Pancreas (tissue), 10 donors: ENCODE measurements at places on chromosomes 7 and 10. TPM values are rescaled to one million over a fixed set of nuclear protein-coding genes. Genes with fewer than 3 reads are reported as not detected.

DNA sequence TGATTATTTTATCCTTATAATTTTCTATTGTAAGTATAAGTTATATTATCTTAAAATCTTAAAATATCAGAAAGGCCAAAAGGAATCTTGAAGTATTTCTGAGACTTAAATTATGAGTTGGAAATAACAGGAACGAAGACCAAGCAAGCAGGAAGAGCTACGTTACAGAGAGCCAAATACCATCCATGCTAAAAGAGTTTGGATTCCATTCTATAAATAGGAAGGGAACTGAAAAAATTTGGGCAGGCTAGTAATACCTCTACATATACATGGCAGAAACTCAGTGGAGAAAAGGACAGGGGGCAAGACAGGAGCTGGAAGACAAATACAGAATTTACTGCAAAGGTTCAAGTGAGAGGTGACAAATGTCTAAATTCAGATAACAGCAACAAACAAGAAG is 16.7 kb downstream of the ITGB1 start:
- no peak for DNase-seq

The A1CF gene
- 8.3 TPM for polyA plus RNA-seq

- no peak for DNase-seq
These were observed 37.0 kb downstream of the FAM171A1 start for GRCh38 chr10:15333909-15334649.

DNA sequence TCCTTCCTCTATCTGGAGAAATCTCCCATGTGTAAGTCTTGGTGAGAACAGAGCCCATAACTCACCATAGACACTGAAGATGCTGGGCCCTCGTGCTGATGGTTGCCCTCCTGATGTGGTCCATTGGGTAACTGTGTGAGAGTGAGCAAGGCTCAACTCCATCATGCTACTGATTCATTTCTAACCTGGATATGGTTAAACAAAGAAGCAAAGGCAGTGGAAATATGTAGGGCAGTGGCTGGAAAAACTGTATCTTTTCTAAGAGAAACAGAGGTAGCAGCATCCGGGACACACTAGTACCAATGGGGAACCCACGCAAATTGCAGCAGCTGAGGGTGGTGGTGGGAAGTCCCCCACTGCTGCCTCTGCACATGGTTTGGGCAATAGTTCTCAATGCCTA is 221.7 kb downstream of the KLF6 start:
- no peak for DNase-seq

The NRF1 gene
- 8.1 TPM for polyA plus RNA-seq
